ENCODE measurements at places on chromosomes 11 and 22.

- DNase-seq, result no peak
These were observed 97.8 kb downstream of the MYO18B start for GRCh38 chr22:25839755-25840154.

DNA sequence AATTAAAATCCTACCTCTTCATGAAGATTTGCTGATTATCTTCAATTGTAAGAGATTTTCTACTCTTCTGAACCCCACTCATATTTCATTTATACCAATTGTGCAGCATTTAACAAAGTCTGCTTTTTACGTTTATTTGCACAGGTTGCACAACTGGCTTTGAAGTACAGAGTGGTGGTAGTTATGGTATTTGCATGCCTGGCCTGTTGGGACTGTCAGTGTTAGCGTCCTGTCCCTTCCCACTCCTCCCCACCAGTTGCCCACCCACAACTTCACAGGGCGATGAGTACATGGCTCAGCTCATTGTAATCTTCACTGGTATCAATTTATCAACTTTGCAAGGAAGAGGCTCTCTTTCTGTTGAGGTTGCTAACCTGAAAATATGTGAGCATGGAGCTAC lies 372.3 kb downstream of the AASDHPPT start:
- DNase-seq, result no peak

GRCh38 chr11:61553373-61554171 lies 27.3 kb downstream of the SYT7 start:
- no peak for DNase-seq

- no peak for DNase-seq
These were observed 273.8 kb upstream of the ZC3H12C start for GRCh38 chr11:109819410-109819809.

- no peak for DNase-seq
These were observed 29.5 kb upstream of the SHANK2 start for GRCh38 chr11:71281831-71282230.

- DNase-seq, result no peak
These were observed 28.4 kb downstream of the ARHGAP32 start for GRCh38 chr11:129163714-129164164.

GRCh38 chr11:114848027-114848426 lies 169.7 kb downstream of the NXPE2 start:
- DNase-seq, result no peak

DNA sequence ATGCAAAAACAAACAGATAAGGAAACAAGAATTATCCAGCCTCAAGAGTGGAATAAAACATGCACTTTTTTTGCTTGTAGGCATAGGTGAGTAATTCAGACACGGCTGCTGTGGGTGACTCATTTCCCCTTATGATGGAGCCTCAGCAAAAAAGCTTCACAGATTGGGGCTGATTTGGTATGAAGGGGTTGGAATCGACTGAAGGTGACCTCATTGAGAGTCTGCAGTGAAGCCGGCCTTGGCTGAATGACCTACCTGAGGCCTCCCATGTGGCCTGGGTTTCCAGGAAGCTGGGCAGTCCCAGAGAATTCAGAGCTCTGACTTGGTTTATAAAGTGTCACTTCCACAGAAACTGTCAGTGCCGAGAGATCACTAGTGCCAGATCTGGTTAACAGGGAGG lies 34.2 kb upstream of the VPREB1 start:
- DNase-seq, result no peak

GRCh38 chr11:107587306-107587979 lies 3.5 kb upstream of the ELMOD1 start:
- no peak for DNase-seq

- peak; percentile 49 for DNase-seq
These were observed 573 bp downstream of the PPFIA1 start for GRCh38 chr11:70270877-70271648.

- DNase-seq, result no peak
These were observed 100.3 kb downstream of the TSPAN18 start for GRCh38 chr11:44826922-44827643.

- no peak for DNase-seq
These were observed 95.3 kb downstream of the MED15 start for GRCh38 chr22:20602609-20603164.

DNA sequence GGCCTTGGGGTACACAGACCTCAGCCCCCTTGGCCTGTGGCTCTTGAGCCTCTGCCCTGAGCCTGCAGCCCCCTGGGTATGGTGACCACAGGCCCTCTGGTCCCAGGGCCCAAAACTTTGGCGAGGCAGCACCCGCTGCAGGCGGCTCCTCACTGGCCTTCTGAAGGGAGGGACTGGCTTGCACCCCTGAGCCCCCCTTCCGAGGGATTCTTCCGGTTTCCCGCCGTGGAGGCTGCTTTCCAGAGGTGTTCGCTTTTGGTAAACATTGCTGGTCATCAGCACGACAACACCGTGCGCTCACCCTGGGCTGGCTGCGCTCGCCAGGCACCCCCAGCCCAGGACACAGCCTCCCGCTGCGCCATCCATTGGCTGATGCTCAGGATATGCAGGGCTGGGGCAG lies 42.0 kb downstream of the GRAMD4 start:
- DNase-seq, result no peak

GRCh38 chr22:16847271-16847670 lies 22.1 kb upstream of the XKR3 start:
- DNase-seq, result no peak

DNA sequence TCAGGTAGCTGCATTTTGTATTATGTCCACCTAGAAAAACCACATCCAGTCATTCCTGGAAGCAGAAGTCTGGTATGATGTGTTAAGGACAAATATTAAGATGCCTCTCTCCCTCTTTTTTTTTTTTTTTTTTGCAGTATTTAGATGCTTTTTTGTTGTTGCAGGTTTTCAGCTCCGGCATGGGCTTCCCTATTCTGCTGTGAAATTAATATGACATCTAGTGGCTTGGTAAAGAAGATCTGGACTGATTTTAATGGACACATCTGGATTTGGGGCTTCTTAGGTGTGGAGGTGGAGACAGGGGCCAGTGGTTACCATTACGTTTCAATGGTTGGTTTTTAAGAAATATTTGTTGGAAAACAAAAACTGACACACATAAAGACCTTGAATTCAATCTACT lies 47.5 kb upstream of the RASSF10 start:
- peak; percentile 26 for DNase-seq

DNA sequence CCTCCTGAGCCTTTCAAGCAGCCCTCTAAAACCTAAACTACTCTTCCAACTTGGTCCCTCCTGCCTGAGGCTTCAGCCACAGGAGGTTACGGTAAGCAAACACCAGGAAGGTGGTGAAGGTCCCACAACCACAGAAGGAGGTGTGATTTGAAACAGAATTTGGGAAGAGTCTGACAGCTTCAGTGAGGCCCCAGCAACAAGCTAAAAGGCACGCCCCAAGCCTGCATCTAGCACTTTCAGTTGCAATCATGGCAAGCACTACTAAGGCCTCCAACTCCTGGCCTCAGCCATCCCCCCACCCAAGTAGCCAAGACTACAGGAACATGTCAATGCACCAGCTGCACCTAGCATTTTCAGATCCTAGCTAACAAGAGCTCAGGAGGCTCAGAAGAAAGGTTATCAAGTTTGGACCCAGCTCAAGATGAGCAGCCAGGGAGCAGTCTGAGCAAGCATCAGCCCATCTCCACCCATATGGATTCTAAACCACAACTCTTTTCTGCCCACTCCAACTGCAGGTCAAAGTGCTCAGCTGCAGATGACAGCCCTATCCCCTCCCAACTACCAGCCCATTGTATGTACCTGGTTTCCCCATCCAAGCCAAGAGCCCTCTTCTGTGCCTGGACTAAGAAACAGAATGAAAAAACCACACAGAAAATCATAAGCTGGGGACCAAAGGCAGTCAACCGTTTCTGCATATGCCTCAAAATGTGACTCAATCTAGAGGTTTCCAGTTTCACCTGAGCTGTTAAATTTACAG lies 10.4 kb upstream of the AHNAK start:
- no peak for DNase-seq

DNA sequence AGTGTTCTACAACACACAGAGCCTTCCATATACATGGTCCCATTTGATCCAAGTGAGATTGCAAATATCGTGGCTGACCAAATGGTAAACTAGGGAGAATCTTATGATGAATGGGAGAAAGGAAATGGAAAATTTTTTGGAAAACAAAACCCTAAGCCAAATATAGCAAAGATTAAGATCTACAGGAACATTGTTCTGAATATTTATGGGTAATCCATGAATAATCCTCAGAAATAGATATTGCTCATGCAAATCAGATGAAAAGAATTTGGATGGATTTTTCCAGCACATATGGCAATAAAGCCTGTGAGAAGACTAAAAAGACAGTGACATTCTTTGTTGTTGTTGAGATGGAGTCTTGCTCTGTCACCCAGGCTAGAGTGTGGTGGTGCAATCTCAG lies 21.7 kb upstream of the PRDM10 start:
- DNase-seq, result peak; percentile 78

- DNase-seq, result peak; percentile 87
These were observed 17.5 kb downstream of the RELT start for GRCh38 chr11:73393479-73394415.

GRCh38 chr11:119744577-119744976 lies 15.6 kb upstream of the NECTIN1 start:
- DNase-seq, result no peak

DNA sequence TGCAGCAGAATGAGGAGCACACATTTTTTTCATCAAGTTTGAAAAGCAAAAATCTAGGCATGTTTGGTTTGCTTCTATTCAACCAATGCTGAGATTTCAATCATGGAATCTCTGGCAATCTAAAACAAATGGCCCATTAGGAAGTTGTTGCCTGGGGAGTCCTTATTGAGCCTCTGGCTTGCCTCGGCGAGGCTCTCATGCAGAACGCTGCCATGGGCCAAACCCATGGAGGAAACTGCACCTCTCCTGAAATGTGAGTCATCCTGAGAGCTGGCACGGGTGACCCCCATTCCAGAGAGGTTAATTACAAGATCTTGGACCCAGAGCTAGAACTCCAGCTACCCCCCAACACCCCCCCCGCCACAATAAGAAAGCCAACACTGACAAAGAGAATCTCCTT lies 80.7 kb downstream of the MN1 start:
- no peak for DNase-seq

DNA sequence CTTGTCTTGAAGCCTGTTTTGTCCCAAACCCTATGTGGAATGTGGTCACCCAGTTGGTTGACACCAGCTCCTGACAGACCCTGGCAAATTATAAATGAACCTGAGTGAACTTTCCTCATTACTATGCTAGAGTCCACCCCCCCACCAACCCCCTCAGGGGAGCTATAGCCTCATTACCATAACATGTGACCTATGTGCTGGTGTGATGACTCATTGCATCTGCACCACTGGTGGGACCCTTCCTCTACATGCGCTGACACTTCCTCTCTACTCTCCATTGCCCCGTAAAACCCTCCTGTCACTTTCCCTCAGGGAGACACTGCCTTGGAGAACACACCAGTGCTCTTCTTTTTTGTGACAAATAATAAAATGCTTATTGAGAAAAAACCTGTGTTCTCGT lies 105.0 kb upstream of the SESN3 start:
- DNase-seq, result no peak

DNA sequence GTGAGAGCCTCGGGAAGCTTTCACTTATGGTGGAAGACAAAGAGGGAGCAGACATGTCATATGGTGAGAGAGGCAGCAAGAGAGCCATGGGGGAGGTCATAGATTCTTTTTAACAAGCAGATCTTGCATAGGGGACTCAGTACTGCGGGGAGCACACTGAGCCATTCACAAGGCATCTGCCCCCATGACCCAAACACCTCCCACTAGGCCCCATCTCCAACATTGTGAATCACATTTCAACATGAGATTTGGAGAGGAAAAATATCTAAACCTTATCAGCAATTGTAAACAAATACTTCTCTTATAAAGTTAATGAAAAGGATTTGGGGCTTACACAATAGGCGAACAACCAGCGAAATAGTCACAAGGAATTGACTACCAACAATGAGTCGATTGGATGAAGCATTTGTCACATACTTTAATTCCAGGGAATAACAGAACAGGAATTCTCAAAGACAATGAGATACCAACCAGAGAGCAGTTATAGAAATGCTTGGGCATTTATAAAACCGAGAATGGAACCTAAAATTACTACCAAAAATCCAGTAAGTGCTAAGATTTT lies 7.3 kb downstream of the DDI1 start:
- no peak for DNase-seq

DNA sequence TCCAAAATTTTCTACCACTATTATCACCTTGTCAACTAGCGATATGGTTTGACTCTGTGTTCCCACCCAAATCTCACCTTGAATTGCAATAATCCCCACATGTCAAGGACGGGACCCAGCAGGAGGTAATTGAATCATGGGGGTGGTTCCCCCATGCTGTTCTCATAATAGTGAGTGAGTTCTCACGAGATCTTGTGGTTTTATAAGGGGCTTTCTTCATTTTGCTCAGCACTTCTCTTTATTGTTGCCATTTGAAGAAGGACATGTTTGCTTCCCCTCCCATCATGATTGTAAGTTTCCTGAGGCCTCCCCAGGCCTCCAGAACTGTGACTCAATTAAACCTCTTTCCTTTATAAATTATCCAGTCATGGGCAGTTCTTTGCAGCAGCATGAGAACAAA lies 73.5 kb upstream of the ZC3H12C start:
- no peak for DNase-seq

DNA sequence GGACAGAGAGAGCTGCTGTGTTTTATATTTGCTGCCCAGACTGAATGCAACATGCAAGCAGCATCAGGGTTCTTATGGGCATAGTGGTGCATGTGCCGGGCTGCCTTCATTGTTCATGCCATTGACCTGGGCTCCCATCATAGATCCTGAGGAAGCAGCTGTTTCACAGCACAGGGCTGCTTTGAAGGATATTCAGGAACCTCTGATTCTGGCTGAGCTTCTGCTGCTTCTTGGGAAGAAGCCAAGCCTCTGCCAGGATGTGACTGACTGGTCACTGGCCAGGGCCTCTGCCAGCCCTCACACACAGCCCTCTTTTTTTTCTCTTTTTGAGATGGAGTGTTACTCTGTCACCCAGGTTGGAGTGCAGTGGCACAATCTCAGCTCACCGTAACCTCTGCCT lies 43.3 kb downstream of the CYB5R2 start:
- peak; percentile 53 for DNase-seq
